ENCODE measurements at places on chromosomes 12 and 14.

DNA sequence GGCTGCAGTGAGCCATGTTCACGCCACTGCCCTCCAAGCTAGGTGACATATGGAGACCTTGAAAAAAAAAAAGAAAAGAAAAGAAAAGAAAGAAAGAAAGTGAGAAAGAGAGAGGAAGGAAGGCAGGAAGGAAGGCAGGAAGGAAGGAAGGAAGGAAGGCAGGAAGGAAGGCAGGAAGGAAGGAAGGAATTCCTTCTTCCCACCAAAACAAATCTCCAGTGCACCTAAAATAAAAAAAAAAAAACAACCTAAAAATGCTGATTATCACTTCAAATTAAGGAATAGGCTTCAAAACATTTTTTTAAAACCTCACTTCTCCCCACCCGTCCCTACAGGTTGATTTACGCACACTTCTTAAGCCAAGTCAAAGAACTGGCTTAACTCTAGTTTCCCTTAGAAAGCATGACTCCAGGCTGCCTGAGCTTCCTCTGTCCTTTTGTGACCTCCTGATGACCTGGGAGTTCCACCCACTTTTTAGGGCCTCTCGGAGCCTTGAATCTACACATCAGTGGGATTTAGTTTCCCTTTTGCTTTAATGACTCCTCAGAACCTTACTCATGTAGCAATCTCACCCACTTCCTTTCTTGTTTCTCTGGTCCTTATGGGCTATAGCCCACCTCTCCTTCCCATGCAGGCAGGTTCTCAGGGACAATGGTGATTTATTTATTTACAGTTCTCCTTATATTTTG is 18.6 kb downstream of the DUSP6 start:
- DNase-seq = no peak

GRCh38 chr12:58882826-58883225 is 37.5 kb downstream of the LRIG3 start:
- DNase-seq = peak; percentile 35

DNA sequence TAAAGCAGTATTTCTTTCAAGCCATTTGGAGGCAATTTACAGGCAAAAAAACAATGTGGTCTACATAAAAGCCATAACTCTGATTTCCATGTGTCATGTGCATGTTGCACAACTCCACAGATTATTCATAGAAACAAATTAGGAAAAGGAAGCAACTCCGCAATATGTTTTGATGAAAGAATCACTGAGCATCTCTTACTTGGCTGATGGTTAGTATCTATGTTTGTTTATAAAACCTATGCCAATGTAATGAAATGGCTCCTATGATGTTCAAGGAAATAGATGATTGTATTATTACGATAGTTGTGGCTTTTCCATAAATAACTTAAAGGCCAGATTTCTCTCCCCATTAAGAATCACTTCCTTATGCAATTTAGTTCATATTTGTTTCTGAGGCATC is 373.7 kb downstream of the CCDC91 start:
- no peak for DNase-seq

- no peak for DNase-seq
These were observed 7.1 kb downstream of the SCNN1A start for GRCh38 chr12:6367969-6368892.

DNA sequence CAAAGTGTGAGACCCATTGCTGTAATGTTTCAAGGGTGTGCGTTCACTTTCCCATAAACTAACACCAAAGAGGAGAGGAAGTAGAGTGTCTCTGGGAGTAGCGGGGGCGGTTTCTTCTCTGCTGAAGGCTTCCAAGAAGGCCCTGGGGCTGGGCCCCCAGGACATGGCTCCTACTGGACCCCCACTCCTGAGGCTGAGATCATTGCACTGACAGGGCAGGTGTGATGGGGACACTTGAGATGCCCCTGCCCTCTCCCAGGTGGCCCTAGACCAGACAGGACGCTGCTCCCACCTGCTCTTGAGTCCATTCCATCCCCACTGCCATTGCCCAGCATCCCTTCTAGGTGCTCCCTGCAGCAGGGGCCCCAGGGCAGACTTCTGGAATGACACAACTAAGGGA is 20.1 kb downstream of the TMEM63C start:
- DNase-seq = no peak

- DNase-seq = no peak
These were observed 36.3 kb downstream of the NELL2 start for GRCh38 chr12:44839785-44840184.

DNA sequence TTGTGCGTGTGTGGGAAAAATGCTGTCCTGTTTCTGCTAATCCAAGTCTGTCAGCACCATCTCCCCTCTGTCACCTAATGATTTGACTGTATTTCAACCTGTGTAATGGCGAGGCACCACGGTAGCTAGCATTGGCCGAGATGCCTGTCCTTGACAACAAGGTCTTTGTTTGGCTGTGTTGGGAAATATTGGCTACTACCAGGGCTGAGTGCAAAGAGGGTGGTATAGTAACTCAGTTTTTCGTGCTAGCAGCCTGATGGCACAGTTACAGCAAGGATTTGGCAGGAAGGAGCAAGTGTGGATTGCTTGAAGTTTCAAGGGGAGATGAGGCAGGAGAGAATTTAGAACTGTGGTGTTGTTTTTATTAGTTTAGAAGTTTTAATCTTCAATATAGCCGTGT is 440.3 kb upstream of the RGS6 start:
- DNase-seq = no peak

GRCh38 chr14:103427485-103428443 is 42.5 kb downstream of the MARK3 start:
- DNase-seq = no peak

DNA sequence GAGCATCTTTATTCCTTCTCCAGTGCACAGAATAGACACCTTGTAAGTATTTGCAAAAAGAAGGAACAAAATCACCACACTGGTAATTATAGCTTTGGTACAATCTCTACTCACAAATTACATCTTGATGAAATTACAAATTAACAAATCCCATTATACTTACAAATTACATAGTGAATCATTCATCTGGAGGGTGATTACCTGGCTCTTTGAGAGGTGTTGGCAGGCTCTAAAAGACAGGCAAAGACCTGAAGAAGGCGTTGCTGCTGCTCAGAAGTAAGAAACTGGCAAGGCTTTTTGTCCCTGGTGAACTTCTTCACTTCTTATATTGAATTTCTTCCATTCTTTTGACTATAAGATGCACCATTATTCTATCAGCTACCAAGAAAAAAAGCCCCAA is 21.7 kb upstream of the LMNTD1 start:
- DNase-seq = no peak

DNA sequence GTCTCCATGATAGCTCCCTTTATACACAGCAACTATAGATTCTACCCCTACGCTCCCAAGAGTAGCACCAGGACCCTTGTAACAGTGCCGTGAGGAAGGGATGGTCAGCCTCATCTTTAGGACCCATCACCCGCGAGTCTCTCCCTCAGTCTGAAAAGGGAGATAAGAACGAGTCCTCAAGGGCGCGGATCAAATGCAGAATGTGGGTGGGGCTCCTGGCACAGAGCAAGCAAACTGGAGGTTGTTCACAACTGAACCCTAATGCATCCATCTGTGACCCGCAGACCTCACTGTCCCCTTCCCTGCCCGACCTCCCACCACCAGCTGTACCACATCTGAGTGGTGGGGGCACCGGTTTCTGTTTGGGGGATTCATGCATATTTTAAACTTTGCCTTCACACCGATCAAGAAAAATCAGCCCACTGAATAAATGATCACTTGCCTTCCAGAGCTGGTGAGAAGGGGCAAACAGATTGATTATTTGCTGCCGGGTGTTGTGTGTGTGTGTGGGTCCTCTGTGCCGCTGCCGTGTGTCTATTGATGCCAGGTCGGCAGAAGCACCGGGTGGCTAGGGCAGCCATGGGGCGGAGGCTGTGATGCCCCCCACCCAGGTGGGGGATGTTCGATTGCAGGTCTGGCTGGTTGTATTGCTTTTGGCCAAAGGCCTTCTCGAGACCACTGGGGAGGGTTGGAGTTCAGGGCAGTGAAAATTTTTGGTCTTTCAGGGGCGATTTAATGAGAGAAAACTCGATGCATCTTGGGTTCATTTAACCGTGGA is 35.7 kb upstream of the BEGAIN start:
- no peak for DNase-seq

DNA sequence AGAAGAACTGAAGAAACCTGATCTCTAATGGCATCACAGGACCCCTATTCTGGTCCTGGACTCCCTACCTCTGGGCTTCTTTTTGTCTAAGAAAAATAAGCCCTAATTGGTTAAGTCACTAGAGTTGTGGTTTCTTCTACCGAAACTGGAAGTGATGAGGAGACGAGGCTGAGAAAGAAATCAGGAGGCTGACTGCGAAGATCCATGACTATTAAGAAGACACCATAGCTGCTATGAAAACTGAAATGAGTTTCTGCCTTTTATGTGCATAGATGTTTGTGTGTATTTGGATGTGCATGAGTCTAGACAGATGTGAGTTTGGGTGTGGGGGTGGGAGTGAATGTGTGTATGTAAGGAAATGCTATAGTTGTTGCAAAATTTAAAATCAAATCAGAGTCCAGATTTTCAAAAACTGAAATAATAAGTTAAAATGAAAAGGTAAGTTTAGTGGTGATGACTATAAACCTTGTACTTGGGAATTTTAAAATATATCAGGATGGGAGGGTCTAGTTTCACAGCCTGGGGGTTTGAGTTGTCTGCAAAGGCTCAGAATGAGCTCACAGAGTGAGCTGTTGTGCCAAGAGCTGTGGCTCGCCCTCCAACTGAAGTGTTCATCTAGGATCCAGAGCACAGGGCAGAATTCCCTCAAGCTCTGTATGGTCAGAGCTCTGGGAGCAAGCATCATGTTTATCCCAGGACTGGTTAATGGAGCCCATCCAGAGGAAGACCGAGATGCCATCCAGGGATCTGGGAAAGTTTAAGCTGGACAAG is 94.9 kb downstream of the VCPKMT start:
- no peak for DNase-seq

GRCh38 chr14:80388980-80389711 is 177.8 kb upstream of the DIO2 start:
- no peak for DNase-seq

GRCh38 chr14:103541709-103542604 is 13.0 kb downstream of the TRMT61A start:
- DNase-seq = no peak

- no peak for DNase-seq
These were observed 3.5 kb downstream of the TGFB3 start for GRCh38 chr14:75978249-75978731.

- no peak for DNase-seq
These were observed 612 bp upstream of the SLC25A3 start for GRCh38 chr12:98592825-98593322.

- DNase-seq = no peak
These were observed 21.3 kb upstream of the EIF2B2 start for GRCh38 chr14:74981462-74981782.

GRCh38 chr14:49033131-49033530 is 553.0 kb downstream of the RPS29 start:
- no peak for DNase-seq

DNA sequence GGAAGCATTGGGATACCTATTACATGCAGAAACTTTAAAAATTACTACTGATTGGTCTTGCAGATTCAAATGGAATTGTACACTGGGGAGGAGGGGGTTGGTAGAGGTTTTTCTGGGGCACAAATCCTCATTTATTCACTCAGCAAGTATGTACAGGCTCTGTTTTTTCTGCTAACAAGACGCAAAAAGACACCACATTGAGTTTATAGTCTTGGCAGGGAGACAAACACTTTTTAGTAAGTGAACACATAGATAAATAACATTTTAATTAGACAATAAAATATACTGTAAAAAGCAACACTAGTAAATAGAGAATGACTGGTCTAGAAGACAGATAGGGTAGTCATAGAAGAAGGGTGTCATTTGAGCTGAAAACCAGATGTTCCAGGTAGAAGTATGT is 23.8 kb downstream of the GLIPR1L2 start:
- DNase-seq = no peak

- DNase-seq = no peak
These were observed 179.3 kb downstream of the GALC start for GRCh38 chr14:87813686-87814085.
